ENCODE measurements at places on chromosomes 11 and 22.
A peak's percentile ranks its signal among the peaks of the same experiment; 100 is the strongest.

- DNase-seq, result no peak
These were observed 95.3 kb upstream of the RAG2 start for GRCh38 chr11:36693139-36693843.

DNA sequence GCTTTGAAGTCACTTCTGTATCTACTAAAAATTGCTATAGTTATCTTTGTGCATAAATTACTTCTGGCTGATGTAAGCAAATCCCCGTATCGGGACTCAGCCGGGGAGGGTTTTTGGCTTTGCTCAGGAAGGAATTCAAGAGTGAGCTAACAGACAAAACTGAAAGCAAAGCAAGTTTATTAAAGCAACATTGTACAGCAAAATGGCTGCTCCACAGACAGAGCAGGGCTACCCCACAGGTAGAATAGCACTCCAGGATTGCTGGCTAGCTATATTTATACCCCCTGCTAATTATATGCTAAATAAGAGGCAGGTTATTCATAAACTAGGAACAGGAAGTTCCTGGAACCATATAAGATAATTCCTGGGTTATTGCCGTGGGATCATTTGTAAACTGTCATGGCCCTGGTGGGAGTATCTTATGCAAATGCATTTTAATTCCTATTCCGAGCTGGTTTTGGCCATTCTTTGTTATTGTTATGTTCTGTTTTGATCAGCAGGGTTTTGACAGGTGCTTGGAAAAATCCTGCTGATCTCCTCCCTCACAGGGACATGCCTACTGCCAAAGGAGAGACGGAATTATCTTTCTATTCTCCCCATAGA is 15.2 kb downstream of the MIF start:
- no peak for DNase-seq

DNA sequence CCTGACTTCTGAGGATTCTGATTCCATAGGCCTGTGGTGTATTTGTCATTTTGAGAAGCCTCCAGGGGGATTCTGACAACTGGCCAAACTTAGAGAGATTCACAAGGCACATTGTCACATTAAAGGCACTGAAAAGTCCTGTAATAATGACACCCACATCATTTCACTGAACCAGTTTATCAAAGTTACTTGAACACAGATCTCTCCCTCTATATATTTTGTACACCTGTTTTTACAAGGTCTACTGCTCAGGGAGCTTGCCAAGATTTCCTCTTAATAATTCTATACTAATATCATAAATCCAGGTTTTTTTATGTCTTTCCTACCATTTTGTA is 50.0 kb downstream of the LRRC74B start:
- no peak for DNase-seq

- DNase-seq, result no peak
These were observed 360.1 kb downstream of the TBC1D22A start for GRCh38 chr22:47122441-47123000.

GRCh38 chr22:22520020-22520656 is at the start of gene ZNF280A:
TSS of gene ZNF280A (minus strand) at chr22:22520270. CDS start at chr22:22515630, 4,640 bp downstream.
- no peak for DNase-seq

- DNase-seq, result no peak
These were observed 2.1 kb upstream of the CCDC81 start for GRCh38 chr11:86372586-86372985.

GRCh38 chr11:7575841-7576725 is 62.3 kb downstream of the PPFIBP2 start:
- DNase-seq, result no peak

DNA sequence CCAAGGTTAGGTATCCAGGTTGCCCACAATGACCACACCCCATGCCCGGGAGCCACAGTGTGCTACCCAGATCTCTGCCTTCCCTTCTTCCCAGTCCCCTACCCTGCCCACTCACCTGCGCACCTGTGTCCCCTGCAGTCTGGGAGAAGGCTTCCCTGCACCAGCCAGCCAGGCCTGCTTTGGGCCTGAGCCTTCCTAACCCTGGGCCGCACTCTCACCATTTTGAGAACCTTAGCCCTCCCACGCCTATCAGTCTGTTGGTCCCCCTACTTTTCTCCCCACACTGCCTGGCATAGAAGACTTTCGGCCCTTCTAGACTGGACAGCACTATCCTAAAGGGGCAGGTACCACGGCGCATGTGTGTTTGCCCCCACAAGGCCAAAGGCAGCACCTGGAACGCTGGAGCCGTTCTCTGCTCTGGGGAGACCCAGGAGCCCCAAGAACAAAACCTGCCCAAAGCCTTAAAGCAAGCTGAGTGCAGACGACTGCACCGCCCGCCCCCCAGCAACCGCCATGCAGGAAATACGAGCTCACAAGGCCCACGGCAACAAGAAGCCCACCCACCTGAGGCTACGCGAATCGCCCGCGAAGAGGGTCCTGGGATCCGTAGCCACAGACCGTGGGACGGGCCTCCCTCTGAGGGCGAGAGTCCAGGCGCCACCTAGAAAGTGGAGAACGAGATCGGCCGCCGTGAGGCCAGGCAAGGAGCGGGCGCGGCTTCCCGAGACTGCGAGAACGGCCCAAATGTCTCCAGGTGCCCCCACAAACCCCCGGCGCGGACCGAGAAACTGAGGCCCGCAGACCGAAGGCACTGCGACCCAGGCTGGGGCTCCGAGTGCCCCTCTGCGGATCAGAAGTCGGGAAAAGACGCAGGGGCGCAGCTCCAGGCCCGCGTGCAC is 546 bp downstream of the GNB1L start:
- no peak for DNase-seq

GRCh38 chr11:111186308-111186915 is 59.1 kb upstream of the POU2AF2 start:
- DNase-seq, result no peak

- no peak for DNase-seq
These were observed 7.8 kb downstream of the OPCML start for GRCh38 chr11:133524488-133524887.

GRCh38 chr11:74777877-74778276 is 29.2 kb downstream of the RNF169 start:
- DNase-seq, result no peak

DNA sequence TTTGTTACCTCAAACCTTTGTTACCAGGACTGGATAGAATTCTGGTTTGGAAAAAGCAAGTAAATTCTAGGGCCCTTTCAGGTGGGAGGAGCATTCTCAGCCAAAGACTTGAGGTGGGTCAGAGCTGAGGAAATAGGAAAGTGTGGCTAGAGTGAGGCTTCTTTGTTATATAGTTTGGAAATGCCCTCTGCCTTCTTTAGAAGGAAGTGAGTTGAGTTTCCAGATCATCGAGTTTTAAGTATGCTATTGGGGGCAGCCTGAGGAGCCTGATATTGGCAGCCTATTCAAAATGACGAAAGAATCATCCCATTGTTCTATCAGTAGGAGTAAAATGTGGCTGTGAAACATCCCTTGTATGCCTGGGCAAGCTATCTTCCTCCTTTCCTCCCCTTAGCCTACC is 134.1 kb downstream of the ARHGAP42 start:
- DNase-seq, result no peak

GRCh38 chr22:46464701-46465344 is 72.6 kb downstream of the CELSR1 start:
- no peak for DNase-seq

DNA sequence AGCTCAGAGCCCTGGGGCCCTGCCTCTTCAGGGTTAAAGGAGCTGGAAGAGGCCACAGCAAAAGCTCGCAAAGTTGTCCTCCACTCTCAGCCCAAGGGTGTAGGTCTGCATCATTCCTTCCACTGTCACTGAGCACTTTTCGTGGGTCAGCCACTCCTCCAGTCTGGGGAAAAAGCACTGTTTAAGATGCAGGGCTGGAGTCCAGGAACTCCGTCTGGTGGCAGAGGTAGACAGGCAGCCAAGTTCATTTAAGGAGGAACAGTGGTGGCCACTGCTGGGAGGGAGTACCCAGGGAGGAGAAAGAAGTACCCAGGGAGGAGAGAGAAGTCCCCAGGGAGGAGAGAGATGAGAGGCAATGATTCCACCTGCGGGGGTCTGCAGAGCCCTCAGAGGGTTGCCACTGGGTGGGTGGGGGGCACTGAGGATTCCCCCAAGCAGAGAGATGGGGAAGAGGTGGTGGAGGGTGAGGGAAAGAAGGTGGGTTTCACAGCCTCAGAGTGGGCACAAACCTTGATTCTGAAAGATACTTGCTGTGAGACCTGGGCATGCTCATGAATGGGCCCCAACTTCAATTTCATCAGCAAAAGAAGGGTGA is 70.0 kb upstream of the B3GAT1 start:
- DNase-seq, result no peak

- DNase-seq, result peak; percentile 14
These were observed 25.0 kb upstream of the TMPRSS4 start for GRCh38 chr11:118051611-118052461.

- no peak for DNase-seq
These were observed 22.9 kb downstream of the MORC2 start for GRCh38 chr22:30945653-30946052.

- DNase-seq, result no peak
These were observed 47.5 kb upstream of the TCF20 start for GRCh38 chr22:42317691-42318547.

- no peak for DNase-seq
These were observed 332.4 kb downstream of the ETS1 start for GRCh38 chr11:128254941-128255340.

- peak; percentile 38 for DNase-seq
These were observed 684 bp downstream of the TNFRSF13C start for GRCh38 chr22:41925783-41926460.

- DNase-seq, result no peak
These were observed 244.7 kb downstream of the ETS1 start for GRCh38 chr11:128342511-128343134.

DNA sequence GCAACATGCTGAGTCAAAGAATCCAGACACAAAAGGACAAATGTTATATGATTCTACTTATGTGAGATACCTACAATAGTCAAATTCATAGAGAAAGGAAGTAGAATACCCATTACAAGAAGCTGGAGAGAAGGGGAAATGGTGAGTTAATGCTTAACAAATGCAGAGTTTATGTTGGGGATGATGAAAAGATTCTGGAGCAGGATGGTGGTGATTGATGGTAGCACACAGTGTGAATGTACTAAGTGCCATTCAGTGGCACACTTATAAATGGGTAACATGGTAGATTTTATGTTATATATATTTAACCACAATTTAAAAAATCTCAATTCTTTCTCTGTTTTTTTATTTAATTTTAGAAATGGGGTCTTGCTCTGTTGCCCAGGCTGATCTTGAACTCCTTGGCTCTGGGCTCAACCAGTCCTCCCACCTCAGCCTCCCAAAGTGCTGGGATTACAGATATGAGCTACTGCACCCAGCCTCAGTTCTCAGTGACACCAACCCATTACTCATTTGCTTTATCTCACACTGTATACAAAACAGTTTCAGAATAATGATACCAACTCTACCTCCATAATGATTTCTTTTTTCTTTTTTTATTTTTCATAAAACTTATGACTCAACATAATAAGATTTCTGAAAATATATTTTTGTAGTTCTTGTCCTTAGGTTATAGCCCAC is 9.6 kb upstream of the RELA start:
- DNase-seq, result no peak

DNA sequence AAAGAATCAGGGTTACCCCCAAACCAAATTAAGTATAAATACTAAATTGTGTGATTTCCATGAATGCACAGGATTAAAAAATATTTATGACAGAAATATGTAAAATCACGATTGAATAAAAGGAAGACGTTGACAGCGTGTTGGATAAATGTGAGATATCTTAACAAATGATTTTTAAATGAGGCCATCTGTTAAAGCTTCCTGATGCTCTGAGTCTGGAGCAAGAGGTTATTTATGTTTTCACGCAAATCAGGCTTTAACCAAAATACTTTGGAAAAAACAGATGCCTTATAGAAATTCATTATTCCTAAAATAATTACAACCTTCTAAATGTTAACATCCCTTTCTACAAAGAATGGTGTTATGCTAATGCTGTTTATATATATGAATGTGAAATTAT is 123.3 kb downstream of the PAX6 start:
- no peak for DNase-seq

DNA sequence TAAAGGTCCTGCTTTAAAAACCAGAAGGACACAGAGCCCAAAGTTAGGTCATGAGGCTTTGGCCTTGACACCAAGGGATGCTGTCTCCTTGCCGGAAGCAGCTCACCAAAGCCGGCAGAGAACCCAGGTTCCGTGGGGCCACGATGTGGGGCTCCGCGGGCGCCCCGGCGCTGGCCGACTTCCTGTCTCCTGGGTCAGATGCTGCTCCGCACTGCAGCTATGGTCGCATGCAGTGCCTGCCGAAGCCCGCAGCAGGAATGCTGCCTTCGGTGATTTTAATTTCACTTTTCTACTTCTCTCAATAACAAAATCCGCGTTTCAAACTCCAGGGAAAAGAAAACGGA is 454 bp upstream of the OTUB1 start:
- DNase-seq, result peak; percentile 37

- DNase-seq, result no peak
These were observed 19.9 kb upstream of the CLDN5 start for GRCh38 chr22:19543970-19544708.

DNA sequence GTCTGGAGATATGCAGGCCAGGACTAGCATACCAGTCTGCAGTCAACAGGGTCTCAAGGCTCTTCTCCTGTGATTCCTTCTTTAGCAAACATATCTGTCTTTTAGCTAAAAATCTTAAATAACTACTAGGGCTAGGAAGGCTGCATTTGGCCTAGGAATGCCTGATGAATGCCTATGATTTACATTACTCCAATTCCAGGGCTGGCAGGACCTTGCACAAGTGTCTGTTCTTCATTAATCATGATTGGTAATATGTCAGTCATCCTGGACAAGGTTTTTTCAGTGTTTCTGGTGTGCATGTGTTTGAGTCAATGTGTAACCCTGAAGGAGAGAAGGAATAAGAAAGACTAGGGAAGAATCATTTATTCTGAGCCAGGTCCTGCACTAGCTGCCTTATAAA is 280.5 kb upstream of the NARS2 start:
- DNase-seq, result no peak

DNA sequence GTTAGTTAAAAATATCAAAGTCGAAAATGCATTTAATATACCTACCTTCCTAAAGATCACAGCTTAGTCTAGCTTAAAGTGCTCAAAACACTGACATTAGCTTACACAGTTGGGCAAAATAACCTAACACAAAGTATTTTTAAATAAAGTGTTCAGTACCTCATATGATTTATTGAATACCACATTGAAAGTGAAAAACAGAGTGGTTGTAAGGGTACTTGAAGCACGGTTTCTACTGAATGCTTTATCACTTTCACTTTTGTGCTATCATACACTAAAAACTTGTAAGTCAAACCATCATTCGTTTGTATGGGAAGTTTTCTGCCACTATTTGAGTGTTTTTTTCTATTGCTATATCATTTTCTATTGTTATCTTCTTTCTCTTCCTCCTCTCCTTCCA is 36.6 kb downstream of the ZBTB44 start:
- no peak for DNase-seq

GRCh38 chr22:20206709-20207215 is 55.9 kb upstream of the CCDC188 start:
- DNase-seq, result no peak

GRCh38 chr11:111069066-111069465 is 176.5 kb upstream of the POU2AF2 start:
- no peak for DNase-seq

DNA sequence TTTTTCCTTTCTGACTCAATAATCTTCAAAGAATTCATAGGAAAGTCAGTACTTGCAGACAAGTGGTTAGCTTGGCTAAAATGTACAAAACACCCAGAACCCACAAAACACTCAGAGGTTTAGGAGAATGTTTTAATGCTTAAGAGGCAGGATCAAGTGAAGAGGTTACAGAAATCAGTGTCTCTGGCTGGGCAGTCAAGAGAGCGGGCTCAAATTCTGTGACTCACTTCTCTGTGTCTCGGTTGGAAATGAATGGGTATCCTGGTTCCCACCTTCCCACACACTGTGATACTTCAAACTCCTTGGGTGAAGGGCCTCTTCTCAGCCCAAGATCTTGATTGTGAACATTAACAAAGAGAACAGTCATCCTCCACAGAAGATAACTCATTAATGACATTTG is 3.8 kb downstream of the MPEG1 start:
- no peak for DNase-seq

GRCh38 chr11:90738799-90739198 is 516.0 kb upstream of the CHORDC1 start:
- no peak for DNase-seq

All from activated naive CD8-positive, alpha-beta T cell treated with anti-CD3 and anti-CD28 coated beads, Interleukin-2, amount 50 U/mL, for 16 hours (primary cell).